A673 (cell line): ENCODE measurements at places on chromosomes 12 and 14. TPM values are rescaled to one million over a fixed set of nuclear protein-coding genes. Genes with fewer than 3 reads are reported as not detected.

DNA sequence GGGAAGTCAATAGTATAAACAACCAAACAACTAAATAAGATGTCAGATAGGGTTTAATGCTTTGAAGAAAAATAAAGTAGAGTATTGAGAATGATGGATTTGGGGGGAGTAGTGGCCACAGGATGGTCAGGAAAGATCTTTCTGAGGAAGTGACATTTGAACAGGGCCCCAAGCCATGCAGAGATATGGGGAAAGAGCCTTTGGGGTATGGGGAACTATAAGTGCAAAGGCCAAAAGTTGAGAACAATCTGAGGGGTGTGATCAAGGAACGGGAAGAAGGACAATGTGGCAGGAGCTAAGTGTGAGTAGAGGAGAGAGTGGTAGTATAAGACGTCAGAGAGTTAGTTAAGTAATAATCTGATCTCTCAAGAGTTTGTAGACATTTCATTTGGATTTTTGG is 1.3 kb downstream of the MRPS35 start:
- H3K4me3 ChIP-seq, result peak overlapping the region; percentile 78
- no peaks in the 10 kb centered on the region for H3K27me3 ChIP-seq
- DNase-seq, result no peak
- peaks cover 12% of the 10 kb centered on the region for H3K36me3 ChIP-seq

GRCh38 chr12:54421175-54421878 is 2.3 kb upstream of the ITGA5 start:
- H3K27ac ChIP-seq, result peak overlapping the region; percentile 29
- peaks cover 37% of the 10 kb centered on the region for H3K4me1 ChIP-seq
- no peak overlapping the region for H3K4me3 ChIP-seq
- H3K36me3 ChIP-seq, result no peaks in the 10 kb centered on the region
- H3K27me3 ChIP-seq, result no peaks in the 10 kb centered on the region

DNA sequence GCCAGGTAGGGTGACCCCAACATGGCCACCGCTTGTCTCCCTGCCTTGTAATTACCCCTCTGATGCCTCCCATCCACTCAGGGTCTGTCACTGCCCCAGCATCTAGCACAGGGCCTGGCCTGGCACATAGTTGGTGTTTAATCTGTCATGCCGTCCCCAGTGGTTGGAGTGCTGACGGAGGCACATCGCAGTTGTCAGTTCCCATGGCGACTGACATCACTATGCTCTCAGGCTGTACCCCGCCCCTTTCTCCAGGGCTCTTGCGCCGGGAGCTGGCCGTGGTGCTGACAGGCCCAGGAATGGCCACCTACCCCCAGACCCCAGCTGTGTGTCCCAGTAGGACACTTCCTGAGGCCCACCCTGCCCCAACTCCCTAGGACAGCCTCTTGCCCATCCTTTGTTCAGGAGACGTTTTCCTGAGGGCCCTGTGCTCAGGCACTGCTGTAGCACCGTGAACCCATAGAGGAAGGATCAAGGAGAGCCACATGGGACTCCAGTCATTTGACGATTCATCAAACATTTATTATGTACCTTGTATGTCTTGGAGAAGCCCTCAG is 23.0 kb downstream of the FAM222A start:
- H3K27me3 ChIP-seq, result no peaks in the 10 kb centered on the region
- no peaks in the 10 kb centered on the region for H3K36me3 ChIP-seq
- peak; percentile 77 for DNase-seq
- no peak overlapping the region for H3K27ac ChIP-seq
- H3K4me1 ChIP-seq, result peaks cover 21% of the 10 kb centered on the region

- H3K27me3 ChIP-seq, result peaks cover 8% of the 10 kb centered on the region
- no peak overlapping the region for H3K4me3 ChIP-seq
- H3K27ac ChIP-seq, result no peak overlapping the region
- no peaks in the 10 kb centered on the region for H3K4me1 ChIP-seq
- no peak for DNase-seq
Measured at GRCh38 chr12:118682656-118683055, 298.7 kb upstream of the SRRM4 start.

GRCh38 chr12:107645630-107646333 is 39.8 kb upstream of the PWP1 start:
- H3K27me3 ChIP-seq, result no peaks in the 10 kb centered on the region
- peaks cover 14% of the 10 kb centered on the region for H3K4me1 ChIP-seq
- H3K36me3 ChIP-seq, result no peaks in the 10 kb centered on the region

- H3K27me3 ChIP-seq, result no peaks in the 10 kb centered on the region
- no peak overlapping the region for H3K27ac ChIP-seq
- H3K4me3 ChIP-seq, result no peak overlapping the region
- H3K36me3 ChIP-seq, result peaks cover 21% of the 10 kb centered on the region
Measured at GRCh38 chr14:65016471-65016870, 29.8 kb downstream of the FNTB start.

DNA sequence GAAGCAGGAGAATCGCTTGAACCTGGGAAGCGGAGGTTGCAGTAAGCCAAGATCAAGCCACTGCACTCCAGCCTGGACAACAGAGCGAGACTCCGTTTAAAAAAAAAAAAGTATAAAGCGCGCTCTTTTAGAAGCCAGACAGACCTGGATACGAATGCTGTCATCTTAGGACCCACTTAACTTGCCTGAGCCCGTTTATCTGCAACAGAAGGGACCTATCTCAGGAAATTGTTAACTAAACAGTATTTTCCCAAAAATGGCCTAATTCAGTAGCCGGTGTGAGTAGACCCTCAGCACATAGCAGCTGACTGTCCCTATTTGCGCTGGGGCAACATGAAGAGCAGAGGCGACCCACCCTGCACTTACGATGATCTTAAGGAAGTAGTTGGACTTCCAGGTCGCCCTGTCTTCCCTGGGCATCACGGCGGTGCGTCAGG is 529 bp downstream of the RPLP0 start:
- H3K4me1 ChIP-seq, result peaks cover 17% of the 10 kb centered on the region
- H3K27me3 ChIP-seq, result no peaks in the 10 kb centered on the region
- H3K4me3 ChIP-seq, result peak overlapping the region; percentile 97
- no peak for DNase-seq
- H3K36me3 ChIP-seq, result peaks cover 48% of the 10 kb centered on the region

DNA sequence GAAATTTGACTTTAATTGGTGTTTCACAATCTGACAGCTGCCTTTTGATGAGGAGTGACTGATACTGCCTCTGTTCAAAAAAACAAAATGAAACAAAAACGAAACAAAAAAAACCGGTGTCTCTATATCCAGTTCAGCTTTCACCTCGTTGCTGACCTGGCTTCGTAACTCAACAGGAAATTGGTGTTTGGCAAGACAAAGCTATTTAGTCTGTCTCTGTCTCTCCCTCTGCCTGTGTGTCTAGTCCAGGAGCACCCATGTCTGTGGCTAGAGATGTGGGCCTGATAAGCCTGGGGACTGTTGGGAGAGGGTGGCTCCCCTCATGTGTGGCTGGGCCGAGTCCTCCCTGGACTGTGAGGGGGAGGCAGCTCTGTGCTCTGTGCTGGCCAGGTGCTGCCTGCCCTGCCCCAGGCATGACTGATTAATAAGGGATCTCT is 11.3 kb downstream of the CACNA1C start:
- no peaks in the 10 kb centered on the region for H3K27me3 ChIP-seq
- H3K36me3 ChIP-seq, result no peaks in the 10 kb centered on the region
- no peak overlapping the region for H3K4me3 ChIP-seq
- DNase-seq, result peak; percentile 20
- H3K4me1 ChIP-seq, result no peaks in the 10 kb centered on the region

The SAMD15 gene
- total RNA-seq, result 2.4 and 2.9 TPM in 2 replicates
